Stimulated activated naive B cell treated with anti-CD40 and anti-IgM and Interleukin-4, amounts not matched to agents 10 μg/mL and 1 μg/mL and 100 μg/mL, for 72 hours (primary cell): ENCODE measurements at places on chromosomes 12 and 14.
A peak's percentile ranks its signal among the peaks of the same experiment; 100 is the strongest.

DNA sequence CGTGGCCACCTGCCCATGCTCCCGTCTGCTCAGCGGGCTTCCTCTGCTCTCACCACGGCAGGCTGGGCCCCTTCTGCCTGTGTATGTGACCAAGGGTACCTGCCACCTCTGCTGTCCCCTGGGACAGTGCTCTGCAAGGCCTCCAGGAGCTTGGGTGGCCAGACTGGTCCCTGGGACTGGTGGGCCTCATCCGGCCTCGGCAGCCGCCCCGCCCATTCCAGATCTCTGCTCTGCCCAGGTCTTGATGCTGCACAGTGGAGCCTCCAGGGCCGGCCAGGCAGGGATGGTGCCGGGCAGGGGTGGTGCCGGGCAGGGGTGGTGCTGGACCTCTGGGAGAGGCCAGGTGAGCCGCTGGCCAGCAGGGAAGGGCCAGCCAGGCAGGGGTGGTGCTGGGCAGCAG, 9.0 kb downstream of the FBRSL1 start:
- no peak overlapping the region for H3K27ac ChIP-seq
- no peaks in the 10 kb centered on the region for H3K27me3 ChIP-seq
- no peak for DNase-seq
- H3K4me3 ChIP-seq: no peak overlapping the region

DNA sequence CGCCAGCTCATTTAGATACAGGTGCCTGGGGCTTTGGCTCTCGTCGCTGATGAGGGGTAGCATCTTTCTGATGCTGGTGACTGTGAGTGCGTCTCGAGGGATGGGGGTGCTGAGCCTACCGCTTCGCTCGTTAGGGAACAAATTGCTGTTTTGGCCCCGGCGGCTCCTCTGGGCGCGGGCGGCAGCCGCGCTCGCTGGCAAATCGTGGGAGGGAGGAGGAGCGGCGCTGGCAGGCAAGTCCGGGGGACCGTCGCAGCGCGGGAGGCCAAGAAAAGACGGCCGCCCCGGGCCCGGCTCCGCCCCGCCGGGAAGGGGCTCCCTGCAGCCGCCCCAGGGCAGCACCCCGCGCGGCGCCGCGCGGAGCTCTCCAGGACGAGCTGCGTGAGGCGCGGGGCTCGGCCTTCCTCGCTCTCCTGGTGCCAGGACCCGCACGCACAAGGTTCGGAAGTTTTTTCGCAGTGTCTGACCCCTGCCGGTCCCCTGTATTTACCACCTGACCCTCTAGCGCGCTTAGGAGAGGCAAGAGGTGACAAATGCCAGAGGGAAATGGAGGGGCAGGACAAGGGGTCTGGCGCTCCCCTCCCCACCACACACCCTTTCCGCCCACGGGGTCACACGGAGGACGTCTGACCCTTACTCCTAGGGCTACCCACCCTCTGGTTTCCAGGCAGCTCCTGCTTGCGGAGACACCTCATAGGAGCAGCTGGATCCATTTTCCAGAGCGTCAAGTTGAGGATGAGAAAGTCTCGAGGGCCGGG, 899 bp upstream of the KCNH3 start:
- H3K4me1 ChIP-seq: peaks cover 61% of the 10 kb centered on the region
- H3K36me3 ChIP-seq: no peaks in the 10 kb centered on the region
- no peak overlapping the region for H3K27ac ChIP-seq
- DNase-seq: no peak

- H3K27me3 ChIP-seq: no peaks in the 10 kb centered on the region
- DNase-seq: no peak
- peak overlapping the region; percentile 77 for H3K4me3 ChIP-seq
- H3K27ac ChIP-seq: peak overlapping the region; percentile 82
- H3K36me3 ChIP-seq: peaks cover 4% of the 10 kb centered on the region
- H3K4me1 ChIP-seq: peaks cover 71% of the 10 kb centered on the region
These were observed 7.7 kb upstream of the TCTN1 start for GRCh38 chr12:110606253-110606611.

DNA sequence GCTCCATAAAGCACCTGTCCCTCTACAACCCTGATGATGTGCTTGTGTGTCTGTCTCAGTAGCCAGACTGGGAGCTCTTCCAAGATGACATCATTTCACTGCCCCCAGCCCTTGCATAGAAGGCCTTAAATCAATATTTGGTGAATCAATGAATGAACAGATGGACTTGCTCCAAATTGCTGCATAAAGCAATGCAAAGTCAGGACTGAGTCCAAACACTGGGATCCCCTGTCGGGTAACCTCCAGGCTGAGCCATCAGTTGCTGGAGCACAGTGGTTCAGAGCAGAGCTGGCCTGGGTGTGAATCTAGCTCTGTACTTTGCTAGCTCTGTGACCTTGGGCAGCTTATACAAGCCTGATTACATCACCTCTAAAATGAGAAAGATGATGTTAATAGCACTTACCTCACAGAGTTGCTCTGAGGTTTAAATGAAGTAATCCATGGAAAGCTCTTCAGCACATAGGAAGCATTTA, 120.3 kb upstream of the VASH1 start:
- H3K27ac ChIP-seq: no peak overlapping the region
- H3K36me3 ChIP-seq: no peaks in the 10 kb centered on the region
- DNase-seq: no peak
- no peaks in the 10 kb centered on the region for H3K4me1 ChIP-seq

DNA sequence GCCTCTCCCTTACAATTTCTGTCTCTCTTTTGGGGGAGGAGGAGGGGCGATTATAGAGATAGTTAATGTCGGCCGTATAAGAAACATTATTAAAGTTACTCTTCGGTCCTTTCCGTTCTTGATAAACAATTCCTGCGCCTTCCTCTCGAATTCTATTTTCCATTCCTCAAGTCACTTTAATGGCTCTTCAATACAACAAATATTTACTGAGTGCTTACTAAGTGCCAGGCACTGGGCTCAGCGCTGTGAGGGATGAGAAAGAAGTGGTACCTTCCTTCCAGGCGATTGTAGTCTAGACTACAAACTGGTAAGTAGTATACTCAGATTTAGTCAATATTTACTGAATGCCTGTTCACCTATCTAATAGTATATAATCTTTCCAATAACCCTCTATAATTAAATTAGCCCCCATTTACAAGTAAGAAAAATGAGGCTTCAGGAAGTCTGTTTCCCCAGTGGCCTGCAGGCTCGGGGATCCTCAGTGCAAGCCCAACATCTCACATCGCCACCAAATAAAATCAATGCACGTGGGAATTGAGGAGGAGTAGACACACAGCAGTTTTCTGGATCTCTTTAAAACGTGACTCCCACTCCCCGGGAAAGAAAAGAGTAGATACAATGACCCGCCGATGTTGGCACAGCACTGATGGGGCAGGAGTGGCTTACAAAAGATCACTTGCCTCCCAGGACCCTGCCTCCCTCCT, 589 bp upstream of the ZNF219 start:
- H3K36me3 ChIP-seq: no peaks in the 10 kb centered on the region
- DNase-seq: no peak
- H3K27ac ChIP-seq: peak overlapping the region; percentile 71
- peaks cover 21% of the 10 kb centered on the region for H3K4me1 ChIP-seq

DNA sequence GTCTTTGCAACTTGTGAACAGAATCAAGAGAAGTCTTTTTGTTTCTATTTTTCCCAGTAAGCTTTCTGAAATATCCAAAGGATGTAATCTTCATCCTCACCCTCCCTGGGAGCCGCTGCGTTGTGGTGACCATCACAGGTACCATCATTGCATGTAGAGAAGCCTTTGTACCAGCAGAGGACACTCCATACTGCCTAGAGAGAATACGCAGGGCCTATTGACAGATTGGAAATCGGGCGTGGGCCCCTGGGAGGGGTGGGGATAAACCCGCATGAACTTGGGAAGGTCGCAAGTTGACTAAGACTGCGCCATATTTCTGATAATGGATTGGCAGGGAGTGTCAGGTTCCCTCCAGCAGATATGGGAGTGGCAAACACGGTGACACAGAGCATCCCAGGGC, 12.7 kb downstream of the KRT1 start:
- peaks cover 34% of the 10 kb centered on the region for H3K27me3 ChIP-seq
- DNase-seq: no peak
- no peaks in the 10 kb centered on the region for H3K36me3 ChIP-seq
- no peak overlapping the region for H3K27ac ChIP-seq
- H3K4me3 ChIP-seq: no peak overlapping the region

DNA sequence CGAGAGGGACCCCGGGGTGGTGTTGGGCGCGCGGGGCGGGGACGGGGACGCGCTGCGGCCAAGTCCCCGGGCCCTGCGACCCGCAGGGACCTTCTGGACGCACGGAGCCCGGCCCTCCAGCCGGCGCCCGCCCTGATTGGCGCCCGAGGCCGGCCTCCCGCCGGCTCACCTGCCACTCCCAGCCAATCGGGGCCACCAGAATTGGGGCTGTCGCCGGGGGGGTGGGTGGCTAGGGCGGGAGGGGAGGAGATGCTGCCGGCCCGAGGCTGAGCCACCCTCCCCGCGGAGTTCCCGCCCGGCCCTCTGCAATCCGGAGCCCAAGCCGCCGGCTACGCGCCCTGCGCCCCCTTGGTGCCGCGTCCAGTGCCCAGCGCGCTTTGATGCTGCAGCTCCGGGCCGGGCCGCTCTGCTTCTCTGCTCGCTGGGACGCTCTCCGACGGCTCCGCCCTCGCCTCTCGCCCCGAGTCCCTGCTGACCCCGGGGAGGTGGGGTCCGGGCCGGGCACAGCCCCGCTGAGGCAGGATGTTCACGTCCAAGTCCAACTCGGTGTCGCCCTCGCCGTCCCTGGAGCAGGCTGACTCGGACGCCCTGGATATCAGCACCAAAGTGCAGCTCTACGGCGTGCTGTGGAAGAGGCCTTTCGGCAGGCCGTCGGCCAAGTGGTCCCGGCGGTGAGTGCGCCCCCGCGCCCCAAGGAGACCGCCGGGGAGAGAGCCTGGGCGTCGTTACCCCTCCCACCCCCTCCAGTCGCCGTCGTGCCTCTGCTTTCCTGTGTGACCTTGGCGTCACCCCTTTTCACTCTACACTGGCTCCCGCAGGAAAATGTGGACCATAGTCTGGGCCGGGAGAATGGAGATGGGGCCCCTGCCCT, at the start of gene PLEKHD1:
TSS of gene PLEKHD1 (plus strand) at position 285 of the 871 bp plus-strand sequence. CDS start at position 523, 238 bp downstream.
- no peaks in the 10 kb centered on the region for H3K36me3 ChIP-seq
- DNase-seq: no peak

DNA sequence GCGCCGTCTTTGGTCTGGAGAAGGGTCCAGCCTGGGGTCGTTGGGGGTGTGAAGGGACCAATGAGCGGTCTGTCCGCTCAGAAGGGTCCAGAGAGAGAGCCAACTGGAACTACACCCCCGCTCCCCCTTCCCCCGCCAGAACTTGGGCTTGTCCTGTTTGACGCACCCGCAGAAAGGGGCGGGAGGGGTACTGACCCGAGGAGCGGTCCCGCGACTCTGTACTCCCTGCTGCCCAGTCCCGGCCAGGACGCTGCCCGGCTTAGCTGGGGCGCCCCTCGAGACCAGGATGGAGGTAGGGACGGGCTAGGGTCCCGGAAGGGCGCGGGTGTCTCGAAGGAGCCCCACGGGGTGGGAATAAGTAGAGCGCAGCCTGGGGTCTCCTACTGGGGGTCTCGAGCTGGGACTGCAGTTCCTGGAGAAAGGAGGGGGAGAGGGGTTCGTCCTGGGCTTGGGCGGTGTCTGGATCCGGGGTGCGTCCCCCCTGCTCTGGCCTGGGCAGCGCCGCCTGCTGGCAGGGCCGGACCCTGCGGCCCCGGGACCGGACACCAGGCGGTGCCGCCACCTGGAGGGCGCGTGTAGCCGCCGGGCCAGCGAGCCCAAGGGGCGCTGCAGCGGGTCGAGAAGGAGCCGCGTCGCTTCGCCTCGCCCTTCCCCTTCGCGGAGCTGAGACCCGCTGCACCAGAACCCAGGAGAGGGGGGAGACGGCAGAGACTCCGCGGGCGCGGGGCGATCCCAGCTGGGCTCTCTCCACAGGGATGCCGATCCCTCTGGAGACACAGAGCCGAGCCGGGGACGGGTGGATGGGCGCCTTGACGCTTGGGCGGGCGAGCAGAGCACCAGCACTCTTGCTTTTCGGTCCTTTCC, 3.8 kb upstream of the CACNB3 start:
- peak; percentile 78 for DNase-seq
- peaks cover 32% of the 10 kb centered on the region for H3K27me3 ChIP-seq
- no peaks in the 10 kb centered on the region for H3K36me3 ChIP-seq
- H3K4me1 ChIP-seq: peaks cover 19% of the 10 kb centered on the region
- peak overlapping the region; percentile 97 for H3K4me3 ChIP-seq

- no peak for DNase-seq
- no peak overlapping the region for H3K4me3 ChIP-seq
- no peaks in the 10 kb centered on the region for H3K36me3 ChIP-seq
These were observed 402.2 kb upstream of the USP15 start for GRCh38 chr12:61857968-61858367.

- peaks cover 53% of the 10 kb centered on the region for H3K27me3 ChIP-seq
- no peaks in the 10 kb centered on the region for H3K36me3 ChIP-seq
- peaks cover 9% of the 10 kb centered on the region for H3K4me1 ChIP-seq
- no peak overlapping the region for H3K4me3 ChIP-seq
These were observed 13.9 kb upstream of the TNFRSF1A start for GRCh38 chr12:6355491-6356373.

DNA sequence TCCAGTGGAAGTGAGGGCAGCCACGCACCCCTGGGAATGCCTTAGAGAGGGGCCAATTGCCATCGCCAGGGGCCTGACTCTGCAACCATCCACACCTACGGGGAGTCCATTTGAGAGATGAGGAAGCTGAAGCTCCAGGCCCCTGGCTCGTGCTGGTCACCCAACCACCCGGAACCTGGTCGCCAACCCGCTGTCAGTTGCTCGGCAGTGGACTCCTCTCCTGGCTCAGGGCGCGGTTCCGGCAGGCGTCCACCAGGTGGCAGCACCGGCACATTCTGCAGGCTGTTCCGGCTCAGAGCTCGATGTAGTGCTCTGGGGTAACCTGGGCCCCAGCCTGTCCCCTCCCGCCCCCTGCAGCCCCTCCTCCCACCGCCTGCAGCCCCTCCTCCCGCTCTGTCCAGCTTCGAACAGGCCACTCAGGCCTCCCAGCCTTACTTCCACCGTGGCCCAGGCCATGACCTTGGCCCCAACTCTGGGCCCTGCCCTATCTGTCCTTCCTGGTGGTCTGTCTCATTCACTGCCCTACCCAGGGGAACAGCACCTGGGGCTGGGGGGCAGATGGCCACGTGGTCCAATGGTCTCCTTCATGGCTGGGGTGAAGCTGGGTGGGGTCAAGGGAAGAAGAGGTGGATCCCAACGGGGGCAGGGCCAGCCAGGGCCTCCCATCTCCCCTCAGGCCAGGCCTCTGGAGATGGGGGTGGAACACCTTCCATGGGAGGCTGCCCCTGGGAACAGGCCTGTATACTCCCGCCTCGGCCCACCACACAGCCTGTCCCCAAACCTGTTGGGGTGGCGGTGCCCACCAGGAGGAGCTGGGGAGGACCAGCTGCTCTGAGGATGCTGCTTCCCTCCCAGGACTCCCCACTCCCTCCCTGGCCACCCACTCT, 15.7 kb downstream of the SIVA1 start:
- no peak overlapping the region for H3K4me3 ChIP-seq
- no peak overlapping the region for H3K27ac ChIP-seq
- peaks cover 39% of the 10 kb centered on the region for H3K36me3 ChIP-seq

- H3K4me3 ChIP-seq: no peak overlapping the region
- H3K27me3 ChIP-seq: no peaks in the 10 kb centered on the region
- H3K4me1 ChIP-seq: peaks cover 13% of the 10 kb centered on the region
- no peak overlapping the region for H3K27ac ChIP-seq
- H3K36me3 ChIP-seq: peaks cover 3% of the 10 kb centered on the region
These were observed 8.0 kb upstream of the HIP1R start for GRCh38 chr12:122827258-122827657.
